ENCODE measurements at places on chromosomes 2 and 18. TPM values are rescaled to one million over a fixed set of nuclear protein-coding genes. Genes with fewer than 3 reads are reported as not detected.

Gene CD8B2
- total RNA-seq, result not detected

Gene TBR1
- 0.05 TPM for total RNA-seq

Gene CRYBA2
- total RNA-seq, result not detected

Gene UGT1A8
- not detected for total RNA-seq

Gene RTP5
- total RNA-seq, result 0.07 TPM

Gene DLX2
- not detected for total RNA-seq

Gene CDH2
- 0.05 TPM for total RNA-seq

Gene UPP2
- not detected for total RNA-seq

Gene ACTG2
- not detected for total RNA-seq

Gene MARCHF4
- not detected for total RNA-seq

Gene LBX2
- total RNA-seq, result 0.50 TPM

Gene POTEC
- total RNA-seq, result not detected

Gene POLE4
- 58.3 TPM for total RNA-seq
